ENCODE measurements at places on chromosomes 3 and 15. TPM values are rescaled to one million over a fixed set of nuclear protein-coding genes. Genes with fewer than 3 reads are reported as not detected.

DNA sequence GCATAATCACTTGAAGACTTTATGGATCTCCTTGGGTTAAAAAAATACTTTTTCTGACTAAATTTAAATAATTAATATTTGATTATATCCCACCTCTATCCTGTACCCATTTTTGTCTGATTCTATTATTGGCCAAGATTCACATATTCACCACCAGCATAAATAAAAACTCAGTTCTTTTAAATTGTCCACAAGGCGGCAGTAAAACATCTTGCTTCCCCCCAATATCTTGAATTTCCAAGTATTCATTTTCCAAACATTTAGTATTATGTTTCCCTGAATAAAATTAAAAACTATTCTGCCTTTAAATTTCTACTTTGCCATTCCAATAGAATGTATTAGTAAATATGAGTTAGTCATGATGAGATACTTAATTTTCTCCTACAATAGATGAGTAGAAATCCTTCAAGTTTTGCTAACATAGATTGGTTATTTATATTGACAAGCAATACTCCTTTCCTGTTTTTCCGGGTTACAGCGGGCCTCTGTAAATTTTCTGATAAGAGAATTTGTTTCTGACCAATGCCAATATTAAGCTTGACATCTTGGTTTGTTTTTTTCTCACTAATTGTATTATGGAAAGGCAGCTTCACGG lies 218.7 kb upstream of the MDFIC2 start:
- no peak for DNase-seq

GRCh38 chr3:121491683-121492320 lies 54.0 kb downstream of the POLQ start:
- no peak for DNase-seq

GRCh38 chr3:188345223-188345622 lies 191.3 kb downstream of the LPP start:
- DNase-seq: no peak

GRCh38 chr3:144272680-144273079 lies 301.1 kb downstream of the DIPK2A start:
- DNase-seq: no peak

GRCh38 chr3:102060814-102061213 lies 211.5 kb downstream of the NFKBIZ start:
- no peak for DNase-seq

GRCh38 chr15:80618685-80619400 lies 76.3 kb upstream of the ABHD17C start:
- no peak for DNase-seq

- no peak for DNase-seq
Observed at GRCh38 chr3:149235599-149236424, 14.2 kb upstream of the CP start.

DNA sequence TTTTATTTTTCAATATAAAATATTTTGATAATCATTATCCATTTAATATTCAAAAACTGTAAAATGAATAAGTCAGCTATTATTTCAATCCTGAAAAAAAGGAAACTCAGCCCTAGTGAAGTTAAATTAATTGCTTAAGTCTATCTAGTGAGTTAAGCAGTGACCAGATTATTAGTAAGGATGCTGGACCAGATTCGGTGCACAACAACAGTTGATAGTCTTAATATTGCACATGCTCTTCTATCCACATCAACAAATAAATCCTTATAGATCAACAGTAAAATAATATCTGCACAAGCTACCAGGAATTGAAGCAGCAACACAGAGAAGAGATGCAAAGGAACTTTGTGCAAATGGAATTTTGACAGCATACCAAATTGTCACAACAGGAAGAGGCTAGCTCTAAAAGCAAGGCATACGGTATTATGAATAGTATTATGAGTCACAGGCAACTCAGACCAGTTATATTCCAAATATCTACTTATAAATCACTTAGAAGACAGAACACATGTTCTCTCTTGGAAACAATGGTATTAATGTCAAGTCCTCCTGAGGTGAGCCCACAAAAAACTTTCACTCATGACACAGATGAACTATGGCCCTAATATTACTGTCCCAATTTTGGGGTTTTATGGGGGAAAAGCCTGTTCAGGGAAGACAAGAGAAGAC lies 24.9 kb downstream of the VPS13C start:
- DNase-seq: no peak

DNA sequence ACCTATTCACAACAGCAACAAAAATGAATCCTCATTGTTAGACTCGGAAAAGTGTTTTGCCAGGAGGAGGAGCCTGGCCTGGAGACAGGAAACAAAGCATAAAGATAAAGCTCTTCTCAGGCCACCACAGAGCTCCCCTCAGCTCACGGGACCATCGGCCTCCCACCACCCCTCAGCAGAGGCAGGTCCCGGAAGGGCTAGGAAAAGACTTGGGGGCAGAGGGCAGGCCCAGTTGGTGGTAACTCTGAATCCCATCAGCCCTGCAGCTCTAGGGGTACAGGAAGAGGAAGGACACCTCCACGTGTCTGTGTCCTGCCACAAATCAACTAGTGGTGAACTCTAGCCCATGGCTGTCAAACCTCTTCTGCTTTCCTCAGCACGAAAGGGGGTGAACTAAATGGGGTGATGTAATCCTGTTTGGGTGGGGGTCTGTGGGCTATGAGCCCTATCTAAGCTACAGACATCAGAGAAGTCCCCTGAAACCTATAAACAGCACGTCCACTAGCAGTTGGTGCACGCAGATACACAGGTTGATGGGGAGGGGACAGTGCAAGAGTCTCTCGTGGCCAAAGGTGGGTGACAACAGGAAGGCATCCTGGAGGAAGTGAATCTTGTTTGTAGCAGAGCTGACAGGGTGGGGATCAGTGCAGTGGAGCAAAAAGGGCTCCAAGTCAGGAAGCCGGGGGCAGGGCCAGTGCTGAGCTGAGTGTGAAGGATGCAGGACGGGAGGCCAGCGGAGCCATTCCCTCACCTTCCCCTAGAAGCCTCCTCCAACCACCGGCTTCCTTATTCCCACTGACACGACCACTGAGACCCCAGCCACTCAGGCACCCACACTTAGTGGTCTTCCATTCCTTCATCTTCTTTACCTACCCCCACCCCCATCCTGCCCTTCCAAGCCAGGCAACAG lies 111.1 kb upstream of the HACD2 start:
- no peak for DNase-seq

DNA sequence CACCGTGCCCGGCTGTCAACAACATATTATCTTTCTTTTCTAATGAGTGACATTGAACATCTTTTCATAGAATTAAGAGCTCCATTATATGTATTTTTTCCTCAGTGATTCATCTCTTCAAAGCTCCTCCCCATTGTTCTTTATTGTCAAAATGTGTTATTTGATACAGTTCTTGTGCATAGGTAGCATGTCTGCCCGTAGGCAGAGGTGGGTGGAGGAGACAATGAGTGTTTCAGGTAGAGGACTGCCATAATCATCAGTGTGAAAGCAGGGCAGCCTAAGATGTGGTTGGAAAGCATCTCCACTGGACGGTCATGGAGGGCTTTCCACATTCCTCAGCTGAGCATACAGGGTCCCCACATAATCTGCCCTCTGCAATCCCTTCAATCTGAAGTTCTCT lies 452.0 kb upstream of the MCTP2 start:
- no peak for DNase-seq

DNA sequence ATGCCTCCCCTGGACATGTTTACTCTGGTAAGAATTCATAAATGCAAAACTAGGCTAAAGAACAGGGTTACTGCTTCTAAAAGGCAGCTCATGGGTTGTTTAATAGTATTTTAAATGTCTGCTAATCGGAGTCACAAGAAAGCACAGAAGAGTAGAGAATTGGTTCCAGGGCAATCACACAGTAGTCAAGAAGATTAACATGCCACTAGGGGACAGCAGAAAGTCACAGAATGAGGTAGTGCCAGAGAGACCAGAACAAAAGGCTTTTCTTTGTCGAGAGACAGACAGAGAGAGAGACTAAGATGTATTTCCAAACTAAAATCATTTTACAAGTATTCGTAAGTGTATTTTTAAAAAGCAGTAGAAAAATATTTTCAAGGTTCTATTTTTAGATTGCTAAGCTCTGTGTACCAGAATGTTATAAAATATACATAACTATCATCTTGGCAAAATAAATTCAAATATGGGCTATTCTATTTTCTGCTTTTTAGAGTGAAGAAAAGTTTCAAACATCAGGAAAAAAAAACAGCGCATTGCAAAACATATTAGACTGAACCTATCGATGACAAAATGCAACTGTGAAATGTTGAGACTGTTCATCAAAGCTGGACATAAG lies 78.3 kb upstream of the CDIN1 start:
- DNase-seq: peak; percentile 60

DNA sequence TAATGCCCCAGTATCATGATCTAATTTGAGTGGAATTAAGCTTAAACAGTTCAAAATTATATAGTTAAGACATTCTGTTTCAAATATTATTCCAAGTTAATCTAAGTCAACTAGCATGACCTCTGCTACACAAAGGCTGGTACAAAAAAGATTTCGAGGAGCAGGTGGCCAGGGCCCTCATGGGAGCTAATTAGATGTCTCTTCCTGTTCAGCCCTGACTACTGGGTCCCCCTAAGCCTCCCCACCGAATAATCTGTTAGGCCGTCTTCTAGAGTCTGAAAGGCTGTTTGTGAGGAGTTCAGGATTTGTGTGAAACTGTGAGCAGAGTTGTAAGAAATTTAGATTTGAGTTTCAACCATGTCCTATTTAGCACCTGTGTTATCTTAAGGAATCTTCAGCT lies 75.4 kb downstream of the PPM1L start:
- no peak for DNase-seq

DNA sequence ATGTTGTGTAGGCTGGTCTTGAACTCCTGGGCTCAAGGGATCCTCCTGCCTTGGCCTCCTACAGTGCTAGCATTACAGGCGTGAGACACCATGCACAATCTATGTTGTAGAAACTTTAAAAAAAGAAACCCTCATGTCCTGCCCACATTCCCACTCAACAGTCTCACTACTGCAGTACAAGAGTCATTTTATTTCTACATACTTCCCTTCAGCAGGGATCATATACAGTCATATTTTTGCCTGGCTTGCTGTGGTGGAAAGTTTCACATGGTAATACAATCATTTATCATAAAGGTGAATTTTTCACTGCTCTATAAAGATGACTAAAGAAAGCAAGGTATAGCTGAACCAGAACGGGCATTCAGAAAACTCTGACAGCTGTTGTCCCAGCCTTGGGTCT lies 53.8 kb upstream of the PIK3CB start:
- no peak for DNase-seq

DNA sequence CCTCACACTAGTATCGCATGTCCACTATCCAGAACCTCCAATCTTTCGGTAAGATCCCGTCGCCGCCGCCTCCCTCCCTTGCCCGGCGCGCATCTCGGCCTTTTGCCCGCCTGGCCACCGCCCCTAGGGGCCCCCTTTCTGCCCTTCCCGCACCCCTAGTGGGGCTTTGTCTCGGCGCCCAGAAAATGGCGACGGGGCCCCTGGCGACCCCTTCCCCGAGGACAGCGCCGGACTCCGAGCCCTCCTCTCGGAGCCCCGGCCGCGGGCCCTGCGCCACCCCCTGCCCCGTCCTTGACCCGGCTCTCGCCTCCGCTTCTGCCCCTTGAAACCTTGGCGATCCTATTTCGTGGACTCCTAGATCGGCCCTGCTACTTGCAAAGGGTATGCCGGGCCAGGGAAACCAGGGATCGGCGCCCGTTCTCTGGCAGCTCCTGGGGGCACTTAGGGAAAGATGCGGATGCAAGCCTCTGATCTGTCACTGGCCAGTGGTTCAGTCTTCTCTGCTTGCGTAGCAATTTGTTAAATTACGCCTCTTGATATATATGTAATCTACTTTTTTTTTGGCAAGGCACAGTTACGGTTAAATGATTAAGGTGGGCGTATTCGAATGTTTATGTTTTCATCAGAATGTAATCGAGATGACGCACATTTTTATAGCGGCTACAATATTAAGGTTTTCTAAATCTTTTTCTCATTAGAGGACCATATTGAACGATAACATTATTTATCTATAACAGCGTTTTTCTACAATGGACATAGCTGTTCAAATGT lies 603 bp downstream of the EIF1B start:
- no peak for DNase-seq

SEMA5B gene
- 6.9 TPM for total RNA-seq

Measured in heart right ventricle (tissue), 16 donors.